ENCODE measurements at places on chromosomes 7 and 10.

DNA sequence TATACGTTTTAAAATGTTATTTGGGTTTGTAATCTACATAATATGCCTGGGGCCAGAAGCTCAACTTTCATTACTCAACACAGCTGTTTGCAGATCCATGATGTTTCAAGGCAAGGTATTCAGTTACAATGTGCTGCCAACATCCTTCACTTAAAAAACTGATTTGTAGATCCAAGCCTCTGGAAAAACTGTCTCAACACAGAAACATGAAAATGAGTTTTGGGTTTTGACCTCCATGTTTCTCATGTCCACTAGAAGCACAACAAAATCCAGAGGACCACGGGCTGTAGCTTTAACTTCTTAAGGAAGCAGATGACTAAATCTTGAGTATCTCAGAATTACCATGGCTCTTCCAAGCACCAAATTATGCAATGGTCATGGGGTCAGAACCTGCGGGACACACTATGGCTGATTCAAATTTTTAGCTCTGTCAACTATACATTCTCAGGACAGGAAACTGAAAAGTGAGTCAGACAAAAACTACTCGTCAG, 247.1 kb upstream of the GRB10 start:
- no peak for DNase-seq

DNA sequence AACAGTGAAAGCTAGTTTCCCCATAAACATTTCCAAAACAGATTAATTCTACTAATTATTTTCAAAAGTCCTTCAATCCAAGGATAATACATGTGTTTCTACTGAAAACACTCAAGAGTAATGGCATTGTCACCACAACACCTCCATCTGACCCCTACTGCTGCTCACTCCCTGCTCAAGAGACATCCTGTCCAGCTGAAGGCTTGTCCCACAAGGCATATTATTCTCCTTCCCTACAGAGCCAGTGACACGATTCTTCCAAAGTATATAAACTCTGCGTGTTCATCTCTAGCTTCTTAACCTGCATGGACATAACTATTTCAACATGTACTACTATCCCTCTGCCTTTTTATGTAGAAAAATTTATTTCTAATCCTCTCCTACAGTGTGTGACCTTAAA, 182.1 kb downstream of the CPEB3 start:
- DNase-seq: no peak

- peak; percentile 19 for DNase-seq
Observed at GRCh38 chr7:5625938-5626337, 155.5 kb downstream of the RNF216 start.

GRCh38 chr7:52584041-52584440, 451.4 kb upstream of the POM121L12 start:
- no peak for DNase-seq

DNA sequence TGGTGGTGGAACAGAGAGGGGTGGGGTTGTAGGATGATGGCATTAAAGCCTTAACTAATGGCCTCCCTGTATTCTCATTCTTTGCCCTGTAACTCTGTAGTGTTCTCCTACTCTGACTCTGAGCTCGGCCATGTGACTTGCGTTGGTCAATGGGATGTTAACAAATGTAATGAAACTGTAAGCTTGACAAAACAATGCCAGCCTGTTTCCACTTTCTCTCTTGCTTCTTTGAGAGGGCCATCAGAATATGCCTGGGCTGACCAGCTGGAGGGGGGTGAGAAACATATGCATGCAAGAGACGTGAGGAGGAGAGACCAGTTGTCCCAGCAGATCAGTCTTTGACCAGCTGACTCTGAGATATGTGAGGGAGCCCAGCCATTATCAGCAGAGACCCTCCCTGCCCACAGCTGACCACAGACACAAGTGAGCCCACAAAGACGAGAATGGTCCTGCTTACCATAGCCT, 100.6 kb downstream of the ICA1 start:
- DNase-seq: no peak

DNA sequence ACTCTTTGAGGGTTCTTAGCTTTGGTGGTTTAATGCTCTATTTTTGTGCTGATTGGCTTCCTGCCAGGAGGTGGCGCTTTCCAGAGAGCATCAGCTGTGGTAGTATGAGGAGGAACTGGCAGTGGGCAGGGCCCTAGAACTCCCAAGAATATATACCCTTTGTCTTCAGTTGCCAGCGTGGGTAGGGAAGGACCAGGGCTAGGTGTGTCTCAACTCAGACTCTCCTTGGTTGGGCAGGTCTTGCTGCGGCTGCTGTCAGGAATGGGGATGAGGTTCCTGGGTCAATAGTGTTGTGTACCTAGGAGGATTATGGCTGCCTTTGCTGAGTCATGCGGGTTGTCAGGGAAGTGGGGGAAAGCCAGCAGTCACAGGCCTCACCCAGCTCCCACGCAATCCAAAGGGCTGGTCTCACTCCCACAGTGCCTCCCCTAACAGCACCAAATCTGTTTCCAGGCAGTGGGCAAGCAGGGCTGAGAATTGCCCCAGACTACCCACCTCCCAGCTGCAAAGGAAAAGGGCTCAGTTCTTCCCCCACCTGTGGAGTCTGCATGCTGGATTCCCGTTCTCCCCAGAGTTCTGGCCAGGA, 191.5 kb downstream of the PHTF2 start:
- no peak for DNase-seq

DNA sequence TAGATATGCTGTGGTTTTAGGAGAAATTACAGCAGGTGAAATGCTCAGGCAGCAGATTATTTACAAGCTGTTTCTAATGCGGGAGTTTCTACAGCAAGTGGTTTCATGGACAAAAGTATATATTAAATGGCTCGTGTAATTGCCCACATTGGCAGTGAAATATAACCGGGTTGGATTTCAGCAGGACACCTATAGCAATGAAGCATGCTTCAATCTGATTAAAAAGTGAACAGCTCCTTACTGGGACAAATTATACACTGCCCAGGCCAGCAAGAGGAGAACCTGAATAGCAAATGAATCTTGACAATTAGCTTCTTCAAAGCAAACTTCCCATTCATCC, 35.2 kb upstream of the LYZL1 start:
- DNase-seq: no peak

DNA sequence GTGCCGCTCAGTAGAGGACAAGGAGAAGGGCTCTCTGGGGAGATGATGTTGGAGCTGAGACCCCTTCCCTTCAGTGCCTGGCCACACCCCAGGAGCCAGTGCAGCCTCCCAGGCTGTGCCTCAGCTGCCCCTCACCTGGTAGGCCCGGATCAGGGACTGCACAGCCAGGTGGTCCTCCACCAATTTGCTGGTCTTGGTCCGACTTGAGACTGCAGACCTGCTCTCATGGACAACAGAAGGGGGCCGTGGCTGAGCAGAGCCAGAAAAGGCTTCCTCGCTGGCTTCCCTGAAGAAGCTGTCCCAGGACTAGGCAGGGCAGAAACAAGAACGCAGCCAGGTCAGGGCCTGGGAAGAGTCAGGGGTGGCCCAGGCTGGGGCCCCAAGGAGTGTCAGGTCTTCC, 5.5 kb downstream of the OGDHL start:
- no peak for DNase-seq

Data from AG09319 (cell line).